ENCODE measurements at places on chromosomes 7 and 10.
A peak's percentile ranks its signal among the peaks of the same experiment; 100 is the strongest.

DNA sequence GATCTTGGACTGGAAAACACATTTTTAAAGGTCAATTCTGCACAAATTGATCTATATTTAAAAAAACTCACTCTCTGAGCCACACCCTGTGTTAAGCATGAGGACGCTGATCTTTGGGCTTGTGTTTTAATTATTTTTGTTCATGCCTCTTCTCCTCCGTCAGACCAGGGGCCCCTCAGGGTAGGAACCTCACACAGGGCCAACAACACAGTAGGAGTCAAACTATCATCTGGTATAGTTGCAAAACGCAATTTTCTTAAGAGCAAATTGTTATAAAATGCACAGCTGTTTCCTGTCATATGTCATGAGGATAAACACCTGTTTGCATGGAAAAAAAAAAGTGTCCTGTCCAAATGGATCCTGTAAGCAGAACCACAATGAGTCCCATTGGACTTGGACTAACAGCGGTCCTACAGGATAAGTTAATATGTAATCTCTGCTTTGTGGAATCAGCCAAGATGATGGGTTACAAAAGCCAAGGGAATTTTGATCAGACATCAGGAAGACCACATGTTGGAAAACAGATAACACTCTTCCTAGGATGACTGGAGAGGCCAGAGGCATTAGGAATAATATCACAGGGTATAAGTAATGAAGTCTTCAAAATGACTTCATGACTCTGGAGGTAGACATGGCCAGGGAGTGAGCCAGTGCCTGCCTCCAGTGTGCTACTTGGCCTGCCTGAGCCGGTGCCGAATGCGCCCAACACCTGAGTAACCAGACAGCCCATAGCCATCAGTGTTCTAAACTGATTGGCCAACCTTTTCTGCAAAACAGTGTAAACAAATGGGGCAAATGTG is 184.9 kb upstream of the ADCY1 start:
- no peak for DNase-seq

GRCh38 chr7:106049139-106049752 is 62.9 kb downstream of the SYPL1 start:
- DNase-seq, result no peak

DNA sequence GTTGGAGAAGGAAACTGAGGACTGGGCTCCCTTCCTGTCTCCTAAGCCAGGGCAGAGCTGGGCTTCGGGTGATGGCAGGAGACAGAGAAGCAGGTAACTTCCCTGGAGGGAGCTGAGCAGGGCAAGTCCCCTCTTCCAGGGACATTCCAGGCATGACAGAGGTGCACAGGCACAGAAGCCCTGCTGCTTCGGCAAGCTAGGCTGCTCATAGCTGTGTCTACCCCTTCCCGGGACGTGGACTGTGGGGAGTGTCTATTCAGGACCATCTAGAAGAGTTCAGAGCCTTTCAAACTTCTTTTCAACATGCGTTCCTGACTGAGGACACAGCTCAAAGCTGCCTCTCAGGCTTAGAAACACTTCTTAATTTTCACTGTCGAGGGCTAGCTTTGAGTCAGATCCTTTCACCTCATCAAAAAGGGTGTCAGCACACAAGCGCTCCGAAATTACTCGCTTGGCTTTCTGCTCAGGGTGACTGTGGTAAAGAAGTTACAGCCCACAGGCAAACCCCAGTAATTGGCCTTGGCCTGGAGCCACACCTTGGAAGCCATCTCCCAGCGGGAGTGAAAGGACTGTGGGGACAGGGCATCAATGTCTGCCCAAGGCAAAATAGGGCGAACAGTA is 63.7 kb upstream of the STEAP1B start:
- no peak for DNase-seq

GRCh38 chr10:120514035-120514620 is 57.1 kb downstream of the PLPP4 start:
- DNase-seq, result peak; percentile 70

GRCh38 chr7:100745184-100745583 is 11.8 kb downstream of the ZAN start:
- DNase-seq, result no peak

Measured in neuronal stem cell (in vitro differentiated cells).